ENCODE measurements at places on chromosomes 4 and X. TPM values are rescaled to one million over a fixed set of nuclear protein-coding genes. Genes with fewer than 3 reads are reported as not detected.

The TEX13B gene
- not detected for polyA plus RNA-seq

GRCh38 chr4:152581536-152582160, 45.8 kb upstream of the FBXW7 start:
- DNase-seq, result no peak

- peak; percentile 66 for DNase-seq
These were observed 353.1 kb upstream of the NR3C2 start for GRCh38 chr4:148795156-148795864.

The CLIC2 gene
- 0.03 TPM for polyA plus RNA-seq
